ENCODE measurements at places on chromosomes 2 and 18.

DNA sequence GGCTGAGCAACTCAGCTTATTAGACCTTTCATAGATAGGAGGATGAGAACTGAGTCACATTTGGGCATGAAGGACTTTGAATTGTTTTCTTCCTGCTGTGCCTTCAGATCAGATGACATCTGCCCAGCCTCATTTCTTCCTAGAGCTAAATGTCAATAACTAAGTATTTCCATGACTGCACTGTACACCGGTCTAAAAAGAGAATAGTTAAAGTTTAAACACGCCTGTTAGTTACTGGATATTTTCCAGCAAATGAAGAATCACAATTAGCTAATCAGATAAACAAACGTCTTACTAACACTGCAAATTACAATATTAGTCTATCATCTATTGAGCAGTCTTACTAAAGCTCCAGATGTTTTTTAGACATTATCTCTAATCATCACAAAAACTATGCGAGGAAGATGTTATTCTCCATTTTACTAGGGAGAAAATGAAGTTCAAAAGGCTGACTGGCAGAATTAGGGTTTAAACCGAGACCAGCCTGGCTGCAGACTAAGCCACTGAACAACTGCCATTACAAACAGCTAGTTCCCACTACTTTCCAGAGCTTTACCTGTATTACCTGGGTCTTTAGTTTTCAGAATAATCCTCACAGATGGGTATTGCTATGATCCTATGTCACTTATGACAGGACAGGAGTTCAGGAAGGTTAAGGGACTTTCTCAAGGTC lies 69.4 kb upstream of the ZNF397 start:
- DNase-seq = no peak

GRCh38 chr2:88818381-88818780 lies 126.9 kb downstream of the RPIA start:
- no peak for DNase-seq

DNA sequence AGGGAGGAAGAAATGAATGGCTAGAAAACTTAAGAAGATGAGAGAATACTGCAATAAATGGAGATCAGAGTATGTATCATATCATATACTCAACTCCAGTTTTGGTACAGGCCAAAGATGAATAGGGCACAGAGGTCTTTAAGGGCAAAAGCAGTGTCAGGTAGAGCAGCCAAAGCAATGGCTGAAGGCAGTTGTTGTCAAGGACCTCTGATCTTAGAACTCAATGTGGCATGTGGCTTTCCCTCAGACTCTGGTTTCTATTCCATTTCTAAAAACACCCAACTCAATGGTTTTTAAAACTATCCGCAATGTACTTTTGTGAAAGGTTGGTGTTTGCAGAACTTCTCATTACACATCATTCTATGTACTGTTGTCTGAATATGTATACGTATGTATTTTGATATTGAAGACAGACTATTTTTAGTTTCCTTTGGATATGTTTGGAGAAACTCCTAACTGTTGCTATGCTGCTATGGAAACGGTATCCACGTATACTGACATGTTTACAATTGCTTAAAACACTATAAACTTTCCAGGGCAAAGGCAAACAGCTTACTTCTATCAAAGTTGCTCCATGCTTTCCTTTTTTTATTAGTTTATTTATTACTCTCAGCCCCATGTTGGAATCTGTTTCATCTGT lies 58.1 kb upstream of the PELI1 start:
- no peak for DNase-seq

GRCh38 chr2:54438271-54438670 lies 17.9 kb upstream of the SPTBN1 start:
- no peak for DNase-seq

Measured in hematopoietic multipotent progenitor cell treated with erythropoietin and hydrocortisone succinate and interleukin-3 and kit ligand, for 4 days (in vitro differentiated cells).